Cardiac ventricle fibroblast (primary cell): ENCODE measurements at places on chromosomes 7 and 10. TPM values are rescaled to one million over a fixed set of nuclear protein-coding genes. Genes with fewer than 3 reads are reported as not detected.

The PIP gene
- total RNA-seq = not detected in 2 replicates

The SOSTDC1 gene
- total RNA-seq = not detected in 2 replicates

The HEPACAM2 gene
- not detected in 2 replicates for total RNA-seq

The RBM20 gene
- not detected in 2 replicates for total RNA-seq

The RASSF4 gene
- 6.4 and 7.4 TPM in 2 replicates for total RNA-seq

The TSPAN15 gene
- total RNA-seq = 4.9 and 5.5 TPM in 2 replicates
